Stimulated activated CD8-positive, alpha-beta memory T cell treated with anti-CD3 and anti-CD28 coated beads, Interleukin-15, amount 100 ng/mL, for 48 hours (primary cell): ENCODE measurements at places on chromosomes 7 and 10.
A peak's percentile ranks its signal among the peaks of the same experiment; 100 is the strongest.

GRCh38 chr7:29599026-29599425 lies 35.4 kb downstream of the PRR15 start:
- DNase-seq: no peak

DNA sequence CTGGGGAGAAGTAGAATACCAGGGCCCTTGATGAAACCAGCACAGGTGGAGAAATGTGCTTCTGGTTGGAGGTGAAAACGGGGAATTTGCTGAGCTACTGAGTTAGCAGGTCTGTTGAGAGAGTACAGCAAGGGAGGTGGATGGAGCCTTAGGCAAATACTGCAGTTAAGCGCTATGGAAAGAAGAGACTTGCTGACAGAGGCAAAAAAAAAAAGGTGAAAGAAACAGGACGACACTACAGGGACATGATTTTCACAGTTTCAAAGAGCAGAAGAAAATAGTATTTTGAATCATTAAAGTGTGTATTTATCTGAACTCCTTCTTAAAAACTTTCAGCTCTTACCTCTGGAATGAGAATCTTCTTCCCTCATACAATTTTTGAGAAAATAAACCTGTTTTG lies 159.5 kb downstream of the DNAH11 start:
- no peak for DNase-seq

GRCh38 chr7:98323597-98324322 lies 42.3 kb downstream of the BRI3 start:
- DNase-seq: no peak

DNA sequence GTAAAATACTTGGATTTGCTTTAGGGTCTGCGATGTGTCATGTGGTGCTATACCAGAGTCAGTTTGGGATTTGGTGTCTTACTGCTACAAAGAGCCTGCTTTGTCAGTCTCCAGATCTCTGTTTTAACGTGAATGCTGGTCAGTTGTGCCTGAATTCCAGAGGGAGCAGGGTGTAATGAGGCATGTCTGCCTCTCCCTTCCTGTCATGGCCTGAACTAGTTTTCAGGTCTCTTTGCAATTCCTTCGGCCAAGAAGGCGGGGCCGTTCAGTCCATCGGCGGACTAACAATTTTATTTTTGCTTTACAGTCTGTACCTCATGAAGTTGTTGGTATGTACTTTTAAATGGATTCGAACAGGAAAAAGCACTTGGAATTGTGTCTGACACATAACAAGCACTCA lies 465.1 kb upstream of the ADARB2 start:
- DNase-seq: no peak

DNA sequence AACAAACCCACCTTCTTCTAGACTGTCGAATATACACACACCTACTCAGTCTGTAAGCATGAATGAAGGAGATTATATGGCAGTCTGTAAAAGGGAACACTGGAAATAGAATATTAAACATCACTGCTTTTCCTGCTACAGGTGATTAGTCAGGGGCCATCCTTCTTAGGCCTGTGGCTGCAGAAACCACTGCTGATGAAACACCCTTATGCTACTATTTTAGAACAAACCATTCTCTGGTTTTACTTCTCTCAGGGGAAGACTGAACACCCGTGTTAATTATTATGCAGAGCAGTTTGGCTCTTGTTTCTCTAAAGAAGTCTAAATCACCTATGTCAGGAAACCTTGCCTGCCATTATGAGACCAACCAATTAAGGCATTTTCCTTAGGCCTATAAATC lies 351.1 kb upstream of the KLF6 start:
- no peak for DNase-seq

- no peak for DNase-seq
Observed at GRCh38 chr10:126841341-126841895, 63.8 kb upstream of the DOCK1 start.

- no peak for DNase-seq
Observed at GRCh38 chr10:104038958-104039752, 46.5 kb downstream of the COL17A1 start.

- DNase-seq: peak; percentile 67
Observed at GRCh38 chr7:55517191-55517633, 55.1 kb downstream of the VOPP1 start.

GRCh38 chr10:91162050-91162494 lies 58.4 kb upstream of the PCGF5 start:
- DNase-seq: no peak

DNA sequence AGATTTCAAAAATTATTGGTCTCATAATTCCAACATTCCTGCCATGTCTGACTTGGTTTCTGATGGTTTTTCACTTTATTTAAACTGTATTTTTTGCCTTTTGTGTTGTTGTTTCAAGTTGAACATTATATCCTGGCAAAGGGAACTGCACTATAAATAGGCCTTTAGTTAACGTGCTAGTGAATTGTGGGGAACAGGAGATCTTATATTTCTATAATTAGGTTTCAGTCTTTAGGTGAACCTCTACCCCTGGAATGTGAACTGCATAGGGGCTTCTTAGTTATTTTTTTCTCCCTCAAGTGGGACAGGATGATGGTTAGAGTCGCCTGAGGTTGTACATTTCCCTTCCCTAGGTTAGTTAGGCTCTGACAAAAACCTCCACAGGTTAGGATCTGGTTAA lies 128.6 kb downstream of the MLLT10 start:
- DNase-seq: no peak

DNA sequence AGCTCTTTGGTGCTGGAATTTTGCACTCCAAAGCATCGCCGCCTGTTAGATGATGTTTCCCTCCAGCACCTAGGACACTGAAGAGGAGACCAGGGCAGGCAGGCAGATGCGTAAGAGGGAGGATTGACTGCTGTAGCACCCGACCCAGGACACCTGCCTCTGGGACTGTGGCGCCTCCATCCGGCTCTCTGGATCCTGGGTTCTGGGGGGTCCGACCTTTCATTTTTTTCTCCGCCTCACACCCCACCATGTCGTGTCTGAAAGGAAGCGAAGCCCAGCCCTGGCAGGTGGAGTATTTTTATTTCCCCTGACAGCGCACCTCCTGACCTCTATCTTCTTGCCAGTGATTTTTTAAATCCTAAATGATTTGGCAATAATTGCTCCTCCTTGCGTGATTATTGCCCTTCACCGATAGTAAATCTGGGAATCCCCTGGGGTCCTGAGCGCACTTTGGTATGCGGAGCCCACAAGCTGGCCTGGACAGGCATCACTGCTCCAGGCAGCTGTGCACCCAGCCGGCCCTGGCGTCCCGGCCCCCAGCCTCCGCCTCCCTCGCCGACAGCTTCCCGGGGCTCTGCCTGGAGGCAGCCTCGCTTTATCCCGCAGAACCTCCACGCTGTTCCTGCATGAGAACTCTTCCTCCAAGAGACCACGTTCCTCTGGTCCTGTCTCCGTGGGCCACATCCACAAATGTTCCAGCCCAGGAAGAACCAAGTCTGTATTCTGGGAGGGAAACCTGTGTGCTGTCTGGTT lies 48.4 kb downstream of the LHPP start:
- DNase-seq: no peak

- DNase-seq: no peak
Observed at GRCh38 chr7:102101926-102102325, 184.7 kb upstream of the SH2B2 start.

DNA sequence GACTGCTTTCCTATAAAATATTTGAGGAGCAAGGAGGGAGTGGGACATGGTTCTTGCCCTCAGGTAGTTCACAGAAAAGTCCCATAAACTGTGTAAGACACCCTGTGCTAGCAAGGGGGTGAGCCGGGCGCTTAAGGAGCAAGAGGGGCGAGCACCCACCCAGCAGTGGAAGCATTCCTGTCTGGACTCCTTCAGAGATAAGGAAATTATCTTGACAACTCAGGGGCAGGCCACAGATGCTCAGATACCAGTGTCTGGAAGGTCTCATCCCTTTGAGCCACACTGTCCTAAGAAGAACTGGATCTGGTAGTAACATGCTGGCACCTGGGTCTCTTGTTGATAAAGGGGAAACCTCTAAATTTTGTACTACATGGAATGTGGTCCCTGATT lies 54.1 kb downstream of the DAGLB start:
- no peak for DNase-seq

DNA sequence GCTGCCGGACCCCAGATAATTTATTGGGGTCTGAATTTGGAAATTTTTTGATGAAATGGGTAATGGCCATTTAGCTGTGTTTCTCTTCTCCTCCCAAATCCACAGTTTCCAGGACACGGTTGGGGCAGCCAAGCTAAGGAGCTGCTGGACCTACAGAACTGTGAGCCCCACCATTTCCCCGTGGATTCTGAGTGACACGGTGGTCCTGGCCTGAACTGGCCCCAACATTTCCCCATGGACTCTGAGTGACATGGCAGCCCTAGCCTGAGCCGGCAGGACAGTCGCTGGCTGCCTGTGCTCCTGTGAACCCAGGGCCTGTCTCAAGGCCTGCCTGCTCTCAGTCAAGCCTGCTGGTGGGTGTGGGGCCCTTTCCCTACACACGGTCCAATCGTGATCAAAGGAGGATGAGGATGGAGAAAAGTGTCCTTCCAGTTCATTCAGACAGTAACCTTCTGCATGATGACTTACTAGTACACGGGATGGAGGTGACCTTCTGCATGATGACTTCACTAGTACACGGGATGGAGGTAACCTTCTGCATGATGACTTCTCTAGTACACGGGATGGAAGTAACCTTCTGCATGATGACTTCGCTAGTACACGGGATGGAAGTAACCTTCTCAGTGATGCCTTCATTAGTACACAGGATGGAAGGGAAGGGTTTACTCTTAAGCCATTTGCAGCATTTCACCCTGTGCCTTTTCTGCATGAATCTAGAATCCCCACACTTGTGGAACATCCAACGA lies 359.9 kb downstream of the GLRX3 start:
- DNase-seq: no peak

- DNase-seq: no peak
Observed at GRCh38 chr7:47571331-47572093, 10.4 kb downstream of the TNS3 start.

- no peak for DNase-seq
Observed at GRCh38 chr7:82393076-82393839, 50.3 kb downstream of the CACNA2D1 start.
